A549 treated with GW870086 at 1 μM for 4 hours (cell line): ENCODE measurements at places on chromosomes 11 and 22. TPM values are rescaled to one million over a fixed set of nuclear protein-coding genes. Genes with fewer than 3 reads are reported as not detected.

Gene DEUP1
- total RNA-seq, result not detected in 5 replicates

Gene ZNHIT2
- total RNA-seq, result 14.6 to 23.2 TPM (median 21.6 TPM) in 5 replicates

Gene BTBD18
- not detected in 5 replicates for total RNA-seq

Gene CDCA5
- total RNA-seq, result 56.3 to 73.2 TPM (median 69.6 TPM) in 5 replicates

Gene CARD18
- not detected in 5 replicates for total RNA-seq

Gene CCS
- total RNA-seq, result 24.5 to 30.1 TPM (median 26.7 TPM) in 5 replicates

Gene ABCG4
- total RNA-seq, result 0.24 to 0.37 TPM (median 0.30 TPM) in 5 replicates

Gene CENPM
- total RNA-seq, result 29.6 to 42.1 TPM (median 36.4 TPM) in 5 replicates

Gene DDIAS
- 13.3 to 17.4 TPM (median 16.5 TPM) in 5 replicates for total RNA-seq

Gene TCN1
- 0.20 to 0.54 TPM (median 0.34 TPM) in 4 of 5 replicates, not detected in the other for total RNA-seq

Gene RFPL2
- 0.11 to 0.49 TPM (median 0.19 TPM) in 4 of 5 replicates, not detected in the other for total RNA-seq

Gene CREB3L1
- 4.7 to 6.0 TPM (median 5.5 TPM) in 5 replicates for total RNA-seq

Gene POU2AF3
- total RNA-seq, result 0.37 to 1.0 TPM (median 0.81 TPM) in 5 replicates

Gene RFPL1
- total RNA-seq, result not detected in 5 replicates

Gene UBQLNL
- total RNA-seq, result not detected in 5 replicates

Gene TMEM121B
- 0.10 to 0.19 TPM (median 0.15 TPM) in 5 replicates for total RNA-seq
